Dermis lymphatic vessel endothelial cell (primary cell): ENCODE measurements at places on chromosomes 12 and 14. TPM values are rescaled to one million over a fixed set of nuclear protein-coding genes. Genes with fewer than 3 reads are reported as not detected.

Gene MTA1
- total RNA-seq, result 19.9 and 26.9 TPM in 2 replicates

Gene IFI27
- 2.2 and 4.7 TPM in 2 replicates for total RNA-seq

Gene P2RX2
- not detected in 2 replicates for total RNA-seq

Gene KRT82
- not detected in 2 replicates for total RNA-seq

Gene TMEM30B
- total RNA-seq, result 0.33 and 0.43 TPM in 2 replicates

Gene CFAP54
- 5.3 and 8.4 TPM in 2 replicates for total RNA-seq
